Effector memory CD8-positive, alpha-beta T cell (primary cell): ENCODE measurements at places on chromosomes 6 and 20.

- no peak for DNase-seq
Observed at GRCh38 chr6:157284738-157285421, 38.4 kb downstream of the TMEM242 start.

GRCh38 chr6:167549213-167549612, 224.3 kb downstream of the TTLL2 start:
- DNase-seq, result no peak

DNA sequence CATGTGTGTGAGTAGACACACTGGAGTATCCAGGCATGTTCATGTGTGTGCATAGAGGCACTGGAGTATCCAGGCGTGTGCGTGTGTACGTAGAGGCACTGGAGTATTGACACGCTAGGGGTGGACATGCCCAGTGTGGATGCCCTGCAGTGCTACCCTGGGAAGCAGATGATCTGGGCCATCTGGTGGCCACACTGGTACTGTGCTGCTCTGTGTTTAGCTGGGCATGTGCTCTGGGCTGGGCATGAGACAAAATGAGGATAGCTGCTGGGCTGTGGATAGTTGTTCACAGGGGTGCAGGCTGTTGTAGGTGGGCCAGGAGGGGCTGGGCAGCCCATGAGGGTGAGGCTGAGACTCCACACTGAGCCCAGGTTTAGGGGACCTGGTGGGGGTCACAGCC, 24.0 kb upstream of the NPBWR2 start:
- DNase-seq, result no peak

GRCh38 chr20:32183947-32184635, 23.5 kb downstream of the PLAGL2 start:
- DNase-seq, result no peak

DNA sequence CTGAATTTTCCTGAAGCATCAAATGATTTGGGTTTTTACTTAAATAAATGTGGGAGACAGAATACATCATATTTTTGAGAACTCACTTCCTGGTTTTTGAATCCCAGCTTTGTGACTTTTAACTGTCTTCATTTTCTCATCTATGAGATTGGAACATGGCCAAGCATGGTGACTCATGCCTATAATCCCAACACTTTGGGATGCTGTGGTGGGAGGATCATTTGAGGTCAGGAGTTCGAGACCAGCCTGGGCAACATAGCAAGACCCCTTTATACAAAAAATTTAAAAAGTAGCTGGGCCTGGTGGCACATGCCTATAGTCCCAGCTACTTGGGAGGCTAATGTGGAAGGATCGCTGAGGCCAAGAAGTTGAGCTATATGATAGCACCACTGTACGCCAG, 122.3 kb downstream of the QKI start:
- DNase-seq, result no peak

GRCh38 chr6:52493669-52494068, 73.5 kb downstream of the EFHC1 start:
- DNase-seq, result no peak

- no peak for DNase-seq
Observed at GRCh38 chr6:34565722-34566137, 9.6 kb upstream of the SPDEF start.

DNA sequence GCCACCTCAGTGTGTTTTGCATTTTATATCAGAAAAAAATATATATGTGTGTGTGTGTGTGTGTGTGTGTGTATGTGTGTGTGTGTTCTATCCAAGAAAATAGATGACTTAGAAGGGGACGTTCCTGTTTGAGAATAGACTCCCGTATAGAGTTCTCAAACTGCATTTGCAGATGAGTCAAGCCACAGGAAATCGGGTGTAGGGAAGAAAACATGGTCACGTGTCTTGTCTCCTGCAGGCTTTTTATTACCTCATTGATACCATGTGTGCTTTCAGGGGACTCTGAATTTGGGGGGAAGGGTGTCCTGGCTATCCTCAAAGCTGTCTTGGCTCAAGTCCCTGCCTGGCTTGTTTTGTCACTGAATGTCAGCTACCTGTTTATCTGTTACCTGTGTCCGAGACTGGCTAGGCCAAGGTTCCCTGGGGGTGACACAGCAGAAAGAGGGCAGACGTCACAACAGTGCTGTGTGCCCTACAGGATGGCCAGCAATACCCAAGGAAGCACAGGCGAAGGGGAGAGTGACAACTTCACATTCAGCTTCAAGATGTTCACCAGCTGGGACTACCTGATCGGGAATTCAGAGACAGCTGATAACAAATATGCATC, 55.7 kb upstream of the NOP56 start:
- DNase-seq, result no peak

GRCh38 chr6:122696853-122697252, 82.7 kb upstream of the FABP7 start:
- no peak for DNase-seq

DNA sequence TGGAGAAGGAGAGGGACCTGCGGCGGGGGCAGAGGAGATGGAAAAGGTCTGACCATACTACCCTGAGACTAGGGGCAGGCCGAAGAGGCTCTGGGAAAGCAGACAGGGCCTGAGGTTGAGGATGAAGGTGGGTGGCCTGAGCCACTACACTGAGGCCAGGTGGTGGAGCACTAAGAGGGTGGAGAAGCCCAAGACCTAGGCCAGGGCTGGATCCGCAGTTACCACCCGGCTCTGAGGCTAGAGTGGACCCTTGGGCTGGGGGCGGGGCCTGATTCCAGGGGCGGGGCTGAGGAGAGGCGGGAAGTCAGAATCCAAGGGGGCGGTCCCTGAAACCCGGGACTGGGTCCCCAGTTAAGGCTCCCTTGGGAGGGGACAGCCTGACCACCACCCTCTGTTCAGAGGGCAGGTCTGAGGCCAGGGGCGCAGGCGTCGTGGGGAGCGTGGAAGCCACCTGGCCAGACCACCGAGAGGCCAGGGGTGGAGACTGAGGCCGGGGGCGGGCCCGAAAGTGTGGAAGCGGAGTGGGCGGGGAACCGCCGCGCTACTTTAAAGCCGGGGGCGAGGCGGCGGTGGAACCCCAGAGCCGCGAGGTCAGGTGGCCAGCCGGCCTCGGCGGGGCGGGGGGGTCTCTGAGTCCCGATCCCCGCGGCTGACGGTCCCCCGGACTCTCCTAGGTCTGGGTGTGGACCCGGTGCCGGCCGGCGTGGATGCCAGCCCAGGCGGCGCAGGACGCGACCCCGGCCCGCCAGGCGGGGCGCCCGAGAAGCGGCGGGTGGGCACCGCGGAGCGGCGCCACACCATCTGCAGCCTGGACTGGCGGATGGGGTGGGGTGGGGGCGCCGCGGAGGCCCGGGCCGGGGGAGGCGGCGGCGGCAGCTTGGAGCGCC, 8.3 kb downstream of the CCM2L start:
- DNase-seq, result peak; percentile 19

- DNase-seq, result no peak
Observed at GRCh38 chr6:14996892-14997291, 249.0 kb upstream of the JARID2 start.

- DNase-seq, result no peak
Observed at GRCh38 chr6:14360565-14360964, 243.0 kb downstream of the CD83 start.

DNA sequence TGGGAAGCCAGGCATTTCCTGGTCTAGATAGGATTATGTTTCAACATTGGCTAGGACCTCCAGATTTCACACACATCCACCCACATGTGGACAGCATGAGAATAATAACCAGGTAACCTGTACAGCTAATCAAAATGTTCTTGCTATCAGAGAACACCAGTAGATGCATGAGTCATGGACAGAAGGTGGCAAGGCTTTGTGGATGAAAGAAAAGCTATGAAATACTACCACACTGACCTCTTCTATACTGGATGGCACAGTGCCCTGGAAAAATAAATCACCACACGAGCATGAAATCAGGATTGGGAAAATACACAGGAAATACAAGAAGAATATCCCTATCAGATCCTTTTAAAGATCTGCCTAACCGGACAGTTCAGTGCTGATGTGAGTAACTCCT, 113.0 kb downstream of the GMDS start:
- no peak for DNase-seq

- DNase-seq, result no peak
Observed at GRCh38 chr6:24851086-24851485, 52.4 kb upstream of the ARMH2 start.

GRCh38 chr6:4957521-4958231, 46.2 kb downstream of the RPP40 start:
- DNase-seq, result no peak

- DNase-seq, result no peak
Observed at GRCh38 chr20:10846766-10847165, 173.0 kb upstream of the JAG1 start.

DNA sequence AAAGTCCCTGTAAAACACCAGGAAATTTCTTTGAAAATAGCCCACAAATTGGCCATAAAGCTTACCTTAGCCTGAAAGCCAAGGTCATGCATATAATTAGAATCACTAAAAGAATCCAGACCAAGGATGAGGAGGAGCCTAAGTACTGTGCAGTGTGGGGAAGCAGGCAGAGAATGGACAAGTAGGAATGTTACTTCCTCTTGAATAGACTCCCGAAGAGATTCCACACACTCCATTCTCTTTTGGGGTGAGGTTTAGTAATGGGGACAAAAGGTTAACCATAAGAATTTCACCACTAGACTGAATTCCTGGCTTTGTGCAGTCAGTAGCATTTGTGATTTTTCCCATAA, 27.5 kb upstream of the MARCKS start:
- DNase-seq, result no peak

GRCh38 chr6:422433-423054, 31.0 kb downstream of the IRF4 start:
- DNase-seq, result peak; percentile 18

DNA sequence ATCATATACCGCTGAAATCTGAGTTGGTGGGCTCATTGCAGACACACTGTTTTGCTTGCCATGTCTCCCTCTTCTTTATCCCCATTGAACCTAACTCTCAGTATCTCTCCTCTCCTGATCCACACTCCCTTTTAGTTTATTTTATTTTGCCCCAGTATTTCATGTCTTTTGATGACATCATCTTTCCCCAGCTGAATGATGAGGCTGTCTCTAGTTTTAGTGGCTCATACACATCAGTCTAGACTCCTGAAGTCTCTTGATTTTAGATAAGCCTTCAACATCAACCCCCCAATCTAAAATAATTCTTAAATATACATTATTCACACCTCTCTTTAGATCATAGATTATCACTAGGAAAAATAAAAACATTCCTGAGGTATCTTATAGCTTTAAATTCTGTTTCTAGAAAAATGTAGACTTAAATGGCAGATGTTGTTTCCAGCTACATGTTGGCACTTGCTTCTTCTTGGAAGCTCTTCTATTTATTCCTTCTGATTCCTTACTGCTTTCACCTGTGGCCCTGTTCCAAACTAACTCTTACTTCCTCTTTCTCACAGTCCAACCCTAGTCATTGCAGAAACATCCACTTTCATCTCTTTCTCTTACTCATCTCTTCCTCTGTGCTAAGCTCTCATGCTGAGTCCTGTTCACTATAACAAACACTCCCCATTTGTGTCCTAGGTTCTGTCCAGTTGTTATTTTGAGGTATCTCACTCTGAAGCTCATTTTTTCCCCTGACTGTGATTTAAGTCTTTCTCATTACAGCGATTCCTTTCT, 191.9 kb upstream of the SLC35B3 start:
- no peak for DNase-seq

DNA sequence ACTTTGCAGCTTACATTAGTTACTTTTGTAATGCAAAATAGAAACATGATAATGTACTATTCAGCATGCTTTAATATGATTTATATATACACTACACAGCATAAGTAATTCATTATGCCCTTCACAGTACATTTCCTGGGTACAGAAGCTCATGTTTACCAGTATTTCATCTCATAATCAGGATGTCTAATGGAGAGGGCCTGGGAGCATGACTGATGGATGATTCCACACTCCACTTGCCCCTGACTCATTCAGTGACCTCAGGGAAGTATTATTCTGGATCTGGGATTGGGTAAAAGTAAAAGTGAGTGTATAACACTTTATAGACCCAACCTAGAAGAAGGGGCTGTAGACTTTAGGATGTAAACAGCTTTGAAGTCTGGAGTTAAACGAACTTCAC, 31.4 kb upstream of the BACH2 start:
- DNase-seq, result no peak

DNA sequence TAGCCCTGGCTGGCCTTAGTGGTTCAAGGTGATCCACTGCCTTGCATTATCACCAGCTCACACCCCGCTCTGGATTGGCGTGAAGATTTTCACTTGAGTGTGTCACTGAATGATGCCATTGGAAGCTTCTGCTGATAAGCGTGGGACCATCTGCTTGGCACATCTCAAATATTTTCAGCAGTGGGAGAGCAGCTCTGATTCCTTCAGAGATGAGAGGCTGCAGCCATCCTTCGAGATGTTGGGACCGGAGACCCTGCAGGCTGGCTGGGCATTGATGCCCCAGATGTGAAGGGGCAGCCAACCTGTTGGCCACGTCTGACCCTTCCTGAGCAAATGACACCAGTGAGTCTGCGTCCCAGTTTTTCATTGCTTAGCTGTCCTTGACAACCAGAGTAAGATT, at the start of gene MAS1:
TSS of gene MAS1 (plus strand) at position 197 of the 400 bp plus-strand sequence. CDS start 15,968 bp downstream, outside the sequence.
- no peak for DNase-seq

DNA sequence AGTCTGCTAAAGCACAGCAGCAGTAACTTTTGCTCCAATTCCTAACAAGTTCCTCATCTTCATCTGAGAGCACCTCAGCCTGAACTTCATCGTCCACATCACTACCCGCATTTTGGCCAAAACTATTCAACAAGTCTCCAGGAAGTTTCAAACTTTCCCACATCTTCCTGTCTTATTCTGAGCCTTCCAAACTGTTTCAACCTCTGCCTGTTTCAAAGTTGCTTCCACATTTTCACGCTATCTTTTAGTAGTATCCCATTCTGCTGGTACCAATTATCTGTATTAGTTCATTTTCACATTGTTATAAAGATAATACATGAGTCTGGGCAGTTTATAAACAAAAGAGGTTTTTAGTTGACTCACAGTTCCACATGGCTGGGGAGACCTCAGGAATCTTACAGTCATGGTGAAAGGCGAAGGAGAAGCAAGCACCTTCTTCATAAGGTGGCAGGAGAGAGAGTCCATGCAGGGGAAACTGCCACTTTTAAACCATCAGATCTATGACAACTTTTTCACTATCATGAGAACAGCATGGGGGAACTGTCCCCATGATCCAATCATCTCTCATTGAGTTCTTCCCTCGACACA, 99.4 kb upstream of the GRIK2 start:
- no peak for DNase-seq

DNA sequence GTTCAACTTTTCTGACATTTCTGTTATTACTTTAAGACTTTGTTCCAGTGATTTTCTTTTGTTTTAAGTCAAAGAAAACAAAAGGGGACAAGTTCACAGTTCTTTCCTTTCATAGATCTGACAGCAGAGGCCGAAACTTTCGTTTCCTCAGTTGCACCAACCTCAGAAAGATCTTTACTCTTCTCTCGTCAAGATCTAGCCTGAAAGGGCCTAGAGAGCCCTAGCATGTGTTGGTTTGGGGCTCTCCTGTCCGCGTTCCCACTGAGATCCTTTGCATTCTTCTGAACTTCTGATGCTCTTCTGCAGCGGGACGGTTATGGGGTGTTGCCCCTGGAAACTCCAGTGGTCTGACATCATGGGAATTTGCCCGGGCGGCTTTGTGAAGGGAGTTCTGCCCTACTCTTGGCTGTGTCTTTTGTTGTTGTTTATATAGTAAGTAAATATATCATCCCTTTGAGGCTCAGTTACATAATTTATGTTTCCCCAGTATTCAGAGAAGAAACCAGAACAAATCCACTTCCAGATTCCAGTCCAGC, 129.1 kb downstream of the SASH1 start:
- DNase-seq, result no peak

- no peak for DNase-seq
Observed at GRCh38 chr6:50992704-50993625, 174.3 kb downstream of the TFAP2B start.

GRCh38 chr6:42901538-42901957, 14.3 kb upstream of the PTCRA start:
- DNase-seq, result peak; percentile 69
